D721Med (cell line): ENCODE measurements at places on chromosomes 13 and 19.

GRCh38 chr19:11323601-11324078 lies 15.8 kb downstream of the RAB3D start:
- DNase-seq = no peak

GRCh38 chr13:94825507-94825906 lies 113.2 kb upstream of the SOX21 start:
- DNase-seq = no peak

DNA sequence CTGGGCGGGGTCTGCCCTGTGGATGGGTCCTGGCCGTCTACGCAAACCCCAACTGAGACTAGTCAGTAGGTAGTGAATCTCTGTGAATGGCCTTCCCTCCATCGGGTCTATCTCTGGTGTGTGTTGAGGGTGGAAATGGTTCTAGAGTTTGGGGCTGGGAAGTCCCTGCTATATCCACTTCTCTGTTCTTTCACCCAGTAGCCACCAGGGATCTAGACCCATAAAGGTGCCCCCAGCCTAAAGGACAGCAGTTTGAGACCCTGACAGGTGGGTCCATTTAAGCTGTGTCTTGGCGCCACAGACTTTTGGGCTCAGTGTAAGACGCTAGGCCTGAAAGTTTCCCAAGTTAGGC lies 57.7 kb downstream of the ZNF568 start:
- DNase-seq = no peak

DNA sequence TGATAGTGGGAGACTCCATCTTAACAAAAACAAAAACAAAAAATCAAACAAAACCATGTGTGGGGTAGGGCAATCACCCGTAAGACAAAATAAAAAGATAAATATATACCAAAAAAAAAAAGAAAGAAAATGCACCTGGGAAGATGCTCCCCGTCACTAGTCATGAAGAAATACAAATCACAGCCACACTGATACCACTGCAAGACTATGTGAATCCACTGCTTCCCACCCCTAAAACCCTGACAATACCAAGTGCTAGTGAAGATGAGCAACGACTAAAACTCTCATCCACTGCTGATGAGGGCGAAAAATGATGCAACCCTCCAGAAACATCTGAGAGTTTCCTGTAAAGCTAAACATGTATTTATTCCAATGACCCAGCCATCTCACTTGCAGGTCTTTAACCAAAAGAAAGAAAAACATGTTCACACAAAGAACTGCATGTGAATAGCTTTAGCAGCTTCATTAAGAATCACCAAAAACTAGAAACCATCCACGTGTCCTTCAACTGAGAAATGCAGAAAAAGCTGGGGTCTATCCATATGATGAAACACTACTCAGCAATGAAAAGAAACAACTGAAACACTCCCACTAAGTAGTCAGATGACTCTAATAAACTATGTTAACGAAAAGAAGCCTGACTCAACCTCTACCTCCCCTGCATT lies 31.7 kb downstream of the BRD4 start:
- DNase-seq = no peak

- DNase-seq = peak; percentile 21
Observed at GRCh38 chr19:18194554-18195238, 1.7 kb downstream of the MPV17L2 start.

DNA sequence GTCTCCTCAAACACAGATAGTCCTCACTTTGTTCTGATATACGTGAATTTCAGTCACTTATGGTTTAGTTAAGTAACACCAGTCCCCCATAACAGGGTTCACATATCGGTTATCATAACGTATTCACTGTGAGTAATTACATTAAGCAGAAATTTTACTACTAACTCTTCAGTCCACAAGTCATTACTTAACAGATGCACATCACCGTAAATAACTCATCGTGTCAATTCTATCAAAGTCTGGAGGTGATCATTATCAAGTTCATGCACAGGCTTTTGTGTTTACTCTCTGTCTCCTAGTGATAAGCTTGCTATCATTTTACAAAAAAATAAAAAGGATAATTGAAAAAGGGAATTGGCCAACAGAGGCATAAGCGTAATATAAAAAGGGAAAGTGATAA lies 287.4 kb upstream of the ATXN8OS start:
- no peak for DNase-seq

- DNase-seq = no peak
Observed at GRCh38 chr13:95083758-95084157, 217.5 kb downstream of the ABCC4 start.

- no peak for DNase-seq
Observed at GRCh38 chr19:5536337-5536894, 31.3 kb downstream of the TINCR start.

- no peak for DNase-seq
Observed at GRCh38 chr13:110565296-110565695, 3.8 kb upstream of the RAB20 start.

- no peak for DNase-seq
Observed at GRCh38 chr19:6227156-6227935, 52.4 kb downstream of the MLLT1 start.

DNA sequence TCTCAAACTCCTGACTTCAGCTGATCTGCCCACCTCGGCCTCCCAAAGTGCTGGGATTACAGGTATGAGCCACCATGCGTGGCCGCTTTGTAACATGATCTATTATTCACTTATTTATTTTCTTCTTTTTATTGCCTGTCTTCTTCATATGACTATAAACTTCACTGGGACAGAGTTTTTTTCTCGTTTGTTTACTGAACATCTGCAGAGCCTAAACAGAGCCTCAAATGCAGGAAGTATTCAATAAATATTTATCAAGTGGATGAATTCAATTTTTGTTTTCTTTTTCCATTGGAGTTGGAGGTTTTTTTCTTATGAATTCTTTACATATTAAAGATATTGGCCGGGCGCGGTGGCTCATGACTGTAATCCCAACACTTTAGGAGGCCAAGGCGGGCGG lies 54.7 kb downstream of the SKA3 start:
- DNase-seq = no peak

GRCh38 chr13:46606970-46607369 lies 54.0 kb downstream of the LRCH1 start:
- no peak for DNase-seq

DNA sequence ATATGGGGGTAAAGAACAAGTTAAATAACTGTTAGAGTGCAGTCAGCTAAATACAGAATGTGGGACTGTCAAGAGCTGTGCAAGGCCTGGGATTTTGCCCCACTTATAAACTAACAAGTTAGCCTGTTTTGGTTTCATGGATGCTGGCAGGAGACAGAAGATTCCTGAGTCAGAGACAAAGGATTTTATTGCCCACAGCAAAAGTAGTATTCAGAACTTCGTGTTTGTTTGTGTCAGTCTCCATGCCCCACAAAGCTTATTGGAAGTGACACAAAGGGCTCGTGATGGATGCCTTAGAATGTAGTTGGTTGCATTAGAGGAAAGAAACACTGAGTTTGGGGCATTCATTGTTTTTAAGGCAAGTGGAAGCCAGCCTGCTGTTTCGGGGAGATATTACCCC lies 22.2 kb upstream of the SPRYD7 start:
- DNase-seq = no peak

DNA sequence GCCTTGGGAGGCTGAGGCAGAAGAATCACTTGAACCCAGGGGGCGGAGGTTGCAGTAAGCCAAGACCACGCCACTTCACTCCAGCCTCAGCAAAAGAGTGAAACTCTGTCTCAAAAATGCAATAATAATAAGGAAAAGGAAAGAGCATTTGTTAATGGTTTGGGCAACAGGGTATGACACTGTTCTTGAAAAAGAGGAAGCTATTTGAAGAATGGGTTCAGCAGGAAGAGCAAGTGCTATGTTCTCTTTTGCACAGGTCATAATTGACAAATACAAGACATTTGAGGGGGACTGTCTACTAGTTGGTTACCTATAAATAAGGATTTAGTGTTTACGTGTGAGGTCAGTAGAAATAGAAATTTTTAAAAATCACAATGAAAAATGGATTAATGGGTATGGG lies 218.3 kb downstream of the DCT start:
- no peak for DNase-seq

GRCh38 chr13:21324803-21325202 lies 134.3 kb downstream of the ZDHHC20 start:
- DNase-seq = no peak

DNA sequence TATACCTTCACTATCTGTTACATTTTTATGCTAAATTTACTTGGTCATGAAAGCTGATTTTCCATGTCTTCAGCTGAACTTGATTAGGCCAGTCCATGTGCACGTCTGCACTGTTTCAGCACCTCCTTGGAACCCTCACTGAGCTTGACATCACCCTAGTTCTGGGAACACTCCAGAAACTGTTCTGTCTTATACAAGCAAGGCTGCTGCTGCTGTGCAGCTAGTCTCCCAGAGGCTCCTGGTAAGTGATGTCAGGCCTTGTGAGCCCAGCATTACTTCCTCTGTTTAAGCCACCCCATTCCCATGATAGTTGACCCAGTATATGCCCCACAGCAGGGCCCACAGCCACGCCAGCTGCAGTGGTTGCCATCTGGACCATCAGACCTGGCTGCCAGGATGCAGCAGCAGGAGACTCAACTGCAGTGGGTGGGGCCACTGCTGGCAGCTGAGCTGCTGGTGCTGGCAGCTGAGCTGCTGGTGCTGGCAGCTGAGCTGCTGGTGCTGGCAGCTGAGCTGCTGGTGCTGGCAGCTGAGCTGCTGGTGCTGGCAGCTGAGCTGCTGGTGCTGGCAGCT lies 90.5 kb upstream of the AKAP11 start:
- DNase-seq = no peak

DNA sequence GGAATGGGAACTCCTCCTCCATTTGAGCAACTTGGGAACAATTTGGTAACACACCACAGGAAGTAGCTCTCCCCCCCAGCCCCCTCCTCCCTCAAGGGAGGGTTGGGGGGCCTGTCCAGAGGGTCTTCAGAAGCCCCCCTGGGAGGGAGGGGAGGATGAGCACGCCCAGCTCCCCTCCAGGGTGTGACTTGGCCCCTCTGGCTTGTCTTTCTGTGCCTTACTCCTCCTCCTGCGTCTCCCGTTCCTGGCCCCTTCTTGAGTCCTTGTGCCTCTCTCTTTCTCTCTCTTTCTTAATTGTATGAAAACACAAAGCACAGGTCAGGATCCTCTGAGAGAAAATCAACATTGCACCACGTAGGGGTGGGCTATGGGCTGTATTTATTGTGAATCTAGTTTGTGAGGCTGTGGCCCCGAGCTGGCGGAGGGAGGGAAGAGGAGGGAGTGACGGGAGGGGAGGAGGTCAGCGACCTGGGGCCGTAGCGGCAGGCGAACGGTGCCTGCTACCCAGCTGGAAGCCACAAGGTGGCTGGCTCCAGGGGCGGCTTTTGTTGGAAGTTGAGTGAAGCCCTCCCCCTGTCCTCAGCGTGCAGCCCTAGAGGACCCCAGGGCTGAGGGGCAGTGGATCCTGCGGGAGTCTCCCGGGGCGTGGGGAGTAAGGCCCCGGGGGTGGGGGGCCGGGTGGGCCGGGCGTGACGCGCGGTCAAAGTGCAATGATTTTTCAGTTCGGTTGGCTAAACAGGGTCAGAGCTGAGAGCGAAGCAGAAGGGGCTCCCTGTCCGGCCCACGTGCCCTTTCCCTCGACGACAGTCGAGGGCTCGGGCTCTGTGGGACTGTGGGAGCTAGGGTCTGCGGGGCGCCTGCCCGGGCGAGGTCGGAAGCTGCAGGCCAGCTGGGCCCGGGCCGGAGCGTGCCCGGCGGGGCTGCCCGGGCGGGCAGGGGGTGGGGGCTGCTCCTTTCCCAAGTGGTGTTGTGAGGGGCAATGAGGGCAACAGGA lies 6.4 kb downstream of the LYL1 start:
- DNase-seq = no peak

DNA sequence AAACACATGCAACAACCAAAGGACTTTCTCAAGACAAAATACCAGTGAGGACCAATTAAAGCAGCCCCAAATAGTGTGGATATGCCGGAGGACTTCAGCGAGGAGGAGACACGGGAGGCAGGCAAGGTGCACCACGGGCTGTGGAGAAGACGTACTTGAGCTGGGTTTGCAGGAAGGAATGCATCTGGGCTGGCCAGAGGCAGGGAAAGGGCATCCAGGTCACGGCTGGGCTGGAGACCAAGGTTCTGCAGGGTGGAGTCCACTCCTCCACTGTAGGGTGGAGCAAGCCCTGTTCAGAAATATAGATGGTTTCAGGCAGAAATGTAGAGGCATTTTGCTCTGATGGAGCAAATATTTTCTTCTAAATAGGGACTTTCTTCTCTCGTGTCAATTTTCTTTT lies 36.6 kb upstream of the MEDAG start:
- no peak for DNase-seq

DNA sequence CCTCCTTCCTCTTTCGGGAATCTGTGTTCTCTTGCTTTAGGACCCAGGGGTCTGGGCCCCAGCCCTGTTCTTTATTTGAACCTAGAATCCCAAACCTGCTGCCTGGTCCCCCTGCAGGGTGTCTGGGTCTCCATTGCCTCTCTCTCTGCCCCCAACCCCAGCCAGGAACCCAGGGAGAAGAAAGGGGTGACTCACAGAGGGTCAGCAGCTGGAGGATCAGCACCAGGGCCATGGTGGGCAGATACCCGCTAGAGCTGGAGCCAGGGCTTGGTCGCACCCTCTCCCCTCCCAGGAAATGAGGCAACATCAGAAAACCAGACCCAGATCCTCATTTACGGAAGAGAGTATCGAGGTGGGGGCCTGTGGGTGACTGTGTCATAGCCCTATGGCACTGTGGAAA lies at the start of gene OSCAR:
Gene OSCAR, minus strand, starts transcription at position 243 of the 400 bp plus-strand sequence. Its CDS starts 11 bp downstream, at position 232.
- no peak for DNase-seq
